Activated naive CD4-positive, alpha-beta T cell (primary cell): ENCODE measurements at places on chromosomes 2 and 18.

- no peak for DNase-seq
Observed at GRCh38 chr2:132515010-132515409, 98.4 kb downstream of the GPR39 start.

DNA sequence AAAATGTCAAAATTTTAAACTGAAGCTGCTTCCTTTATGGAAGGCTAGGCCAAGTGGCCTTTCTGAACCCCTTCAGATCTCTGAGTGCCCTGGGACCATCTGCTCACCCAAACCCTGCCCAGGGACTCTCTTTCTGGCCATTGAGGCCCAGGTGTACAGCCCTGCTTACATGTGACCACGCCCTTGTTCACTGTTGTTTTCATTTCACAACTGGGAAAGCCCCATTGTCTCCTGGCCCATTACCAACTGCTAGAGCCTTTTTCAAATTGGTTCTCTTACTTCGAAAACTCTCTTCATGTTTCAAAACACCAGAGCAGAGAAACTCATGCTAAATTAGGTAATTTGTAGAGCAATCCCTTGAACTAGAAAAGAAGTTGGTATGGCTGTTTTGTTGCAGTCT is 219.5 kb upstream of the TANK start:
- no peak for DNase-seq

DNA sequence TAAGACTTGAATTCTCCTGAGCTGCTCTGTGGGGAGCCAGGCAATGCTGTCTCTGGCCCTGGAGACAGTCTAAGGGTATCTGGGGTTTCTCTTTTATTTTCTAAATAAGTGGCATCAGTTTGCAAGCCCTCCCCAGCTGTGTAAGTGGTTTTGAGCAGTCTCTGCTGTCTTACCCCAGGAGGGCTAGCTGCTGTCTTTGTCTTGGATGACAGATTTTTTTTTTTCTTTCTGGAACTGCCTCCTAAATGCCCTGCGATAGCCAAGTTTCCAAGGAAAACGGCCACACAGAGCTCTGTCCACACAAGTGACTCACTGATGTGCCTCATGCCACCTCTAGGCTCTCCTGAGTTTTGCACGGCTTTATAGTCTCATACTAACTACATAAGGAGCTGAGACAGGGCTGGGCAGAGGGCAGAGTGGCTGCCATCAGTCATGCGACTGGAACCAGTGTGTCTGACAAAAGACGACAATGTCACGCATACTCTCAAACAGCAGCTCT is 37.2 kb upstream of the THOC1 start:
- DNase-seq, result no peak

DNA sequence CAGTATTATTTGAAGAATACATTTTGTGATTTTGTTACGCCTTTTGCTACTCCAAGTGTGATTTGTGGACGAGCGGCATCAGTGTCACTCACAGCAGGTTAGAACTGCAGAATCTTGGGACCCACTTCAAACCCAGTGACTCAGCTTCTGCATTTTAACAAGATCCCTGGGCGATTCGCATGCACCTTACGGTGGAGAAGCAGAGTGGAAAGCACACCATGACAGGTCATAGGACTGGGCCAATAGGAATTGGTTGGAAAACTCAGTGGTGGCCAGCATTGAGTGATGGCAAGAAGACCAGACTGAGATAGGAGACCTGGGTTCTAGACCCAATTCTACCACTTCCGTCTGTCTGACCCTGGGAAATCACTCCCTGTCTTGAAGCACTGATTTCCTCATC is 26.3 kb downstream of the CTLA4 start:
- no peak for DNase-seq

- DNase-seq, result no peak
Observed at GRCh38 chr18:58104096-58104495, 60.1 kb downstream of the NEDD4L start.

DNA sequence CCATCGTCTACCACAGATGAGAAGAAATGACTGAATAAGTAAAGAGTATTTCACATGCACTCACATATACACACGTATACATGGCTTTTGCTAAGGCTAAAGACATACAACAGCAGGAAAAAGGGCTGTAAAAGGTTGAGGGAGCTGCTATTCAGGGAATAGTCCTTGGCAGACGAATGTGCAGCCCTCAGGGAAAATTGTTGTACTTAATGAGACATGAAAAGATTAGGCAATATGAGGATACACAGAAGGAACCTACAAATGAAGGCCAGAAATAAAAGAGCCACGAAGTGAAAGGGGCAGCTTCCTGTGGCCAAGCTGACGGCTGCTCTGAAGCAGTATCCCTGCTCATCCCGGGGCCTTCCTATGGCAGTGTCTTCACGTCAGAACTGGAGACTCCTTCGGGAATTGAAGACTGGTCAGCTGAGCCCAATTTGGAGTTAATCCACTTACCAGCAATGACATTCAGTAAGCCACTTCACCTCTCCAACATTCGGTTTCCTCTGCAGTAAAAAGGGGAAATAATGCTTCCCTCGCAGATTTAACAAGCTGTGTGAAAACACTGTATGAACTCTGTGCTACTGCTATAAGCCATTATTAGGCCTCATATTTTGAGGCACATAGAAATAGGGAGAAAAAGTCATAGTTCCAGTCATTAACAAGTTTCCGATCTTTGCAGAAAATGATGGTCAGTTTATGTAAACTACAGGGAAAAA is 221.8 kb downstream of the STK39 start:
- no peak for DNase-seq

DNA sequence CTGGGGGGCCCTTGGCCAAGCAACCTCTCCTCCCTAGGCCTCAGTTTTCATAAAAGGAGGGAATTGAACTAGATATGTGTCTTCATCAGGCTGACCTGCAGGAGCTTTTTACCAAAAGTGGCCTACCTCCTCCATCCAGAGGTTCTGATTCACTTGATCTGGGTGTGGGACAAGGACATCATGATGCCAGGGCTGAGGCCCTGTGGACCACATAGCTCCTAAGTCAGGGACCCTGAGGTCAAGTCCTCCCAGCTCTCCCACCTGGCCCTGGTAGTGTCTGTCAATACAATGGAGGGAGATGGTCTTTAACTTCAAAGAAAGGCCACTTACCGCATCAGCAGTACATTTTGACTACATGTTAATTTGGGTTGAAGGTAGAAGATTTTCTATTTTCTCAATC is 10.4 kb downstream of the IL1RN start:
- DNase-seq, result no peak

GRCh38 chr2:182745061-182745460 is 29.0 kb downstream of the DNAJC10 start:
- DNase-seq, result no peak
